Memory B cell (primary cell): ENCODE measurements at places on chromosomes 13 and 19.

DNA sequence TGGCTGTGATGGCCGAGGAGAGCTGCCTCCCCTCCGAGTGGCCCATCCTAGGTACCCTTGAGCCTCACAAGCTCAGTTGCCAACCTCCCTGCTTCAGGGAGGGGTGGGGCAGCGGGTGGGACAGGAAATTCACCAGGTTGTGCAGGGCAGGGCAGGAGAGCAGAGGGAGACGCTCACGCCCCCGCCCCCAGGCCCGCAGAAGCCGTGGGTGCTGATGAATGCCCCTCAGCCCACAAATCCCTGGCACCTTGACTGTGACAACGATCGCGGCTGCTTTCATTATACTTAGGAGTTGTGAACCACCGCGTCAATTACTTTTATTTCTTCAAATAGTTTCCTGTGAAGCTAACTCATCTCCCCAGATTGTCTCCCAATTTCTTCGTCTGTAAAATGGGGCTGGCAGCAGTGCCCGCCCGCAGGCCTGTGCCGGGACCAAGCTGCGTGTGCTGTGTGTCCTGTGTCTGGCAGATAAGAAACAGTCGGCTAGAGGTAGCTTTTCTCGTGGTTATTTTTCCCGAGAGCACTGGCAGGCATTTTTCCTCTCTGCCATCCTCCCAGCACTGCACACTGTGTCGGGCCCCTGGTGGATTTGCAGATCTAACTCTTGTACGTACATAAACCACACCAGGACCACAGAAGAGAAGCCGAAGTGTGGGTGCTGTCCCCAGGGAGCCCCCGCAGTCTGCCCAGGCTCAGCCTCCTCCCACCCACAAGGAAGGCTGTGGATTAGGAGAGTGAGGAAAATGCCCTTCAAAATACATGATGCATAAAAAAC lies 7.9 kb upstream of the RASA3 start:
- no peak for DNase-seq

GRCh38 chr13:90613076-90613795 lies 734.3 kb upstream of the MIR17HG start:
- DNase-seq, result no peak

GRCh38 chr13:91319996-91320395 lies 27.5 kb upstream of the MIR17HG start:
- DNase-seq, result no peak

DNA sequence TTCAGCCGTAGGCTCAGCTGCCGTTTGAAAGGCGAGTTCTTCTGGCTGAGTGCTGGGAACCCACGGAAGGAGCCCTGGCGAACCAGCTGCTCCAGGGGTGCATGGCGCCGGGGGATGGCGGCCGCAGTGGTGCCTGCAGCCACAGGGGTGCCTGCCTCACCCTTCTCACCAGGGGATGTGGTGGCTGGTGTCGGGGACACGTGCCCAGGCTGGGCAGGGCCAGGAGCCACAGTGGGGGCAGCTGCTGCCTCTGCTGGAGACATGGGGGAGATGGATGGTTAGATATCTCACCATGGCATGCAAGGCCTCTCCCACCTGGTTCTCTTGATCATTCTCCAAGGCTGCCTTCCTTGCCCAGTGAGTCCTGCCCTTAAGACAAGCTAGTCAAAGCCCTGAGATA lies 17.1 kb downstream of the NUMBL start:
- no peak for DNase-seq

- no peak for DNase-seq
These were observed 9.5 kb downstream of the GPR32 start for GRCh38 chr19:50779504-50780457.

GRCh38 chr19:43499042-43499441 lies 5.5 kb downstream of the PHLDB3 start:
- no peak for DNase-seq

DNA sequence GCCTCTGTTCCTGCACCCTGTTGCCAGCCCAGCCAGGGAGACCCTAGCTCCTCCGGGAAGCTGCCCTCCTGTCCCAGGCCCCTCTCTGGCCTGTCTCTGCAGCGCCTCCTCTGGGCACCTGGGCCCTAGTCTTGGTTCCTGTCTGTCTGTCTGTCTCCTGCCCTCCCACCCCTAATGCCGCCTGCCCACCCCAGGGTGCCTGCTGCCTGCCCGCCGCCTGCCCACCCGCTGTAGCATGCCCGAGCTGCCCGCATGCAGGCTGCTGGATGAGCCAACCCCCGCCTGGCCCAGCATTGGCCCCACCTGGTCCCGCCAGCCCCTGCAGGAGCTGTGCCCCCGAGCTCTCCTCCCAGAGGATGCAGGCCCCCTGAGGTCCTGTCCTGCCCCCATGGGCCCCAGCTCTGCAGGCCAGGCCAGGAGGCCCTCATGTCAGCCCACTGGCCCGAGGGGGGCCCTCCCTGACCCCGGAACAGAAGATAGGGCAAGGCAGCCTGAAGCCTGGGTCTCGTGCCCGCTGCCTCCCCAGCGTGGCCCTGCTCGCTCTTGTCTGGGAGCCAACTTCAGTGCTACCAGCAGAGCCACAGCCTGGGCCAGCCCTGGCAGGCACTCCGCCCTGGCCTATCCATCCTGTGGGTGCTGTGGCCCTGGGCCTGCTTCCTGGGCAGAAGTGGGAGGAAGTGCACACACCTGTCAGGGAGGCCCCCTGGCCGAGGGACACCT lies 5.2 kb downstream of the MAP2K7 start:
- no peak for DNase-seq

GRCh38 chr19:51398096-51398704 lies 7.8 kb upstream of the C19orf84 start:
- no peak for DNase-seq
